Ascending aorta (tissue), 2 donors: ENCODE measurements at places on chromosomes 11 and 22.

- no peak for DNase-seq
Observed at GRCh38 chr11:129013737-129014475, 71.2 kb upstream of the TP53AIP1 start.

GRCh38 chr11:15969701-15970329, 386.5 kb downstream of the SOX6 start:
- DNase-seq = no peak

DNA sequence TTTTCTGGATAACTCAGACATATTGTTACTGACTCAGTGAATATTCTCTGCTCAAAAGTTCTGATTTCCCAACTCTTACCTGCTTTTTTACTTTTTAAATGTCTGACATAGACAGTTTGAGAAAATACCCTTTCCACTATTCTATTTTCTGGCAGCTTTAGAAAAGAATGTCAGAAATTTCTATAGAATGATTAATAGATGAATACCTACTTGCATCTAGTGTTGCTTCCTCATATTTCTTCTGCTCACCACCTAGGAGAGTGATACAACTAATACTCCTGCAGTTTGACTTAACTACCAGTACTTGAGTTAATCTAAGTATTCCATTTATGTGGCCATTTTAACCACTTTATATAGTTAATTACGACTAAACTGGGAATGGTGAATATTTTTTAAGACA, 55.2 kb downstream of the KDM2A start:
- no peak for DNase-seq

GRCh38 chr11:65575568-65576231, at the start of gene EHBP1L1:
TSS of gene EHBP1L1 (plus strand) at chr11:65576053. CDS start at chr11:65576303, 250 bp downstream.
- peak; percentile 89 for DNase-seq

DNA sequence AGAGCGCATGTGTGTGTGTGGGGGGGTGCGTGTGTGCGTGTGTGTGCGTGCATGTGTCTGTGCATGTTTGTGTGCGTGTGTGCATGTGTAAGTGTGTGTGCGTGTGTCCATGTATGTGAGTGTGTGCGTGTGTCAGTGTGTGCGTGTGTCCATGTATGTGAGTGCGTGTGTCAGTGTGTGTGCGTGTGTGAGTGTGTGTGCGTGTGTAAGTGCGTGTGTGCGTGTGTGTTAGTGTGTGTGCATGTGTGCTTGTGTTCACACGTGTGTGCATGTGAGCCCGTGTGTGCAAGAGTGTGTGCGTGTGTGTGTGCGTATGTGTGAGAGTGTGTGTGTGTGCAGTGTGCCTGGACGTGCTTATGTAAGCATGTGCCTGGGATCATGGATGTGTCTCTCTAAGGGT, 14.7 kb upstream of the APOL6 start:
- no peak for DNase-seq

DNA sequence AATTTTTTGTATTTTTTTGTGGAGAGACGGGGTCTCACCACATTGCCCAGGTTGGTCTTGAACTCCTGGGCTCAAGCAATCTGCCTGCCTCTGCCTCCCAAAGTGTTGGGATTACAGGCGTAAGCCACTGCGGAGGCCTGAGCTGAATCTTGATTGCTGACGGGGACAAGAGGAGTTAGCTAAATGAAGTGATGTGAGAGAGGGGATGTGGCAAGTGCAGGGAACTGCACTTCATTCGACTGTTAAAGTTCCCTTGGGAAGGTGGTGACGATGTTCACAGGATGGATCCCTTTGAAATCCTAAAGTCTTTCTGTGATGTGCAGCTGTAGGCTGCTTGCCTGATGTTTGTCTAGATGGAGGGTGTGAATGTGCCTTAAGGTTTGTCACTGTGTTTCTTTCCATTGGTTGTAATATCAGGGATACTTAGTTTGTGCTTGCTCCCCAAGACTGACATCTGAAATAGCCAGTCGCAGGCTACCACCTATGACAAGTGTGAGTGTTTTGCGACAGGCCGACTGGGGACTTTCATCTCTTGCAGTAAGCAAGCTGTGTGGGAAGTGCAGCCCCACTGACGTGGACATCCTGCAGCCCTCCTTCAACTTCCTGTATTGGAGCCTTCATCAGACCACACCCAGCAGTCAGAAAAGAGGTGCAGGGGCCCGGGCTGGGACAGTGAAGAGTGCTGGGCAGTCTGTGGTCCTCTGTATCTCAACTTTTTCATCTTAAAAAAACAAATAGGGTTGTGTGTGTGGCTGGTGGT, 19.6 kb upstream of the CCDC134 start:
- DNase-seq = peak; percentile 86
